ENCODE measurements at places on chromosomes 1 and 21.

DNA sequence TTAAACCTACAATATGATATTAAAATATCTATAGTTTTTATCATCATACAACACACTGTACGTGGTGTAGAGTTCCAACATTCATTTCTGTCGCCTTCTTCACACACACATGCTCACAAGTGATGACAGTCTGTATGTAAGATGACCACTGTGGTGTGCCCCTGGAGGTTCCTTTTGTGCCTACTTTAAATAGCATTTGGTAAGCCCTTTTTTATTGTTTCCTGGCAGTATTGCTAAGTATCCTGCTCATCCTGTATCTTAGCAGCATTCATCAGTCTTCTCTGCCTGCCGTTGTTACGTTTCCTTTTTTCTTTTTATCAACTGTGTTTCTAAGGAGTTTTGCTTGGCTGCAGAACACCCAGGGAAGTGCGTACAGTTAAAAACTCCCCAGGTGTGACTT, 231.4 kb downstream of the CHRM3 start:
- no peak for DNase-seq

GRCh38 chr1:156553860-156554485, 18.4 kb downstream of the IQGAP3 start:
- DNase-seq, result no peak

DNA sequence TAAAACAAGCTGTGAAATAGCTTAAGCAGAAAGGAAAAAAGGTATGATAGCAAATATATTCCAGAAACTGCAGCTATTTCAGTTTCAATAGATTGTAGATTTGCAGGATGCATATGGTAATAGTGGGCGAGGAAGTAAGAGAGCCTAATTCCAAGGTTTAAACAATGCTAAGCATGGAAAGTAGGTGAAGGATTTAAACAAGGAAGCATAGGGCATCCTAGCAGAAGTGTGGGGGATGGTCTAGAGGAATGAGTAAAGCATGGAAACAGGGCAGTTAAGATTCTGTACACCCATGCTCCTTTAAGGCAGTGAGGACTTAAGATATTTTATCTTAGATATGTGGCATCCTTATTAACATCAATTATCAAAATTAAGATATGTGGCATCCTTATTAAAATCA, 2.6 kb downstream of the IVNS1ABP start:
- DNase-seq, result no peak

- DNase-seq, result no peak
Observed at GRCh38 chr1:2972879-2973575, 48.2 kb upstream of the ACTRT2 start.

GRCh38 chr1:206921772-206922265, at the start of gene FCMR:
Gene FCMR, minus strand, starts transcription at chr1:206921941. Its CDS starts 87 bp downstream, at chr1:206921854.
- DNase-seq, result no peak

GRCh38 chr1:204130981-204131892, 20.6 kb downstream of the ETNK2 start:
- DNase-seq, result no peak

DNA sequence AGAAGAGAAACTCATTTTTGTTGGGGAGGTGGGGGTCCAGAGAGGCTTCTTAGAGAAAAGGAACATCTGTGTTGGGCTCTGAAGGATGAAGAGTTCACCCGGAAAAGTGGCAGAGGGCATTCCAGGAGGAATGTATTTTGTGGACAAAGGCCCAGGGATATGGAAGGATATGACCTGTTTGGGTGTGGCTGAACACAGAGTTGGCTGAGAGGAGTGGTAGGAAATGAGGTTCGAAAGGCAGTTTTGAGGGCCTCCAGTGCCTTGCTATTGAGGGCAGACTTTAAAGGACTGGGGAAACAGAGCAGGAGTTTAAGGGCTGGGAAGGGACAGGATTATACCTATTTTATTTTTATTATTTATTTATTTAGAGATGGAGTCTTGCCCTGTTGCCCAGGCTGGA, 27.3 kb upstream of the WASF2 start:
- no peak for DNase-seq

DNA sequence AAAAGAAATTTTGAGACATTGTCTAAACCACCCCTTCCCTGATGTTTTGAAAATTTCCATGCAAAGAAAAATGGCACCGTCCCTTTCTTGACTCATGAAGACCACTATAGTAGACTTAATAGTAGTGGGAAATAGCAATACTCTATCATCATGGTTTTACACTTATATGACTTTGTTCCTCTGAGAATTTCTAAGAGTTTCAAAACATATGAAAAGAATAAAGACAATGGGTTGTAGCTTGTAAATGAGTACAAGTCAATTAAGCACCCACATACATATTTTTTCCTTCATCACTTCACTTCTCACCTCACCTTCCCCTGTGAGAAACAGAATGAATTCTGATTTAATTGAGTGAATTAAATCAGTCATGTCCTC, 151.7 kb downstream of the LYPLAL1 start:
- no peak for DNase-seq

GRCh38 chr1:229596925-229597699, 28.8 kb downstream of the TAF5L start:
- no peak for DNase-seq

- no peak for DNase-seq
Observed at GRCh38 chr1:213136190-213136917, 85.3 kb downstream of the RPS6KC1 start.

GRCh38 chr1:162398999-162399580, 12.8 kb downstream of the SH2D1B start:
- no peak for DNase-seq

- DNase-seq, result no peak
Observed at GRCh38 chr1:232282498-232282897, 347.4 kb downstream of the SIPA1L2 start.

DNA sequence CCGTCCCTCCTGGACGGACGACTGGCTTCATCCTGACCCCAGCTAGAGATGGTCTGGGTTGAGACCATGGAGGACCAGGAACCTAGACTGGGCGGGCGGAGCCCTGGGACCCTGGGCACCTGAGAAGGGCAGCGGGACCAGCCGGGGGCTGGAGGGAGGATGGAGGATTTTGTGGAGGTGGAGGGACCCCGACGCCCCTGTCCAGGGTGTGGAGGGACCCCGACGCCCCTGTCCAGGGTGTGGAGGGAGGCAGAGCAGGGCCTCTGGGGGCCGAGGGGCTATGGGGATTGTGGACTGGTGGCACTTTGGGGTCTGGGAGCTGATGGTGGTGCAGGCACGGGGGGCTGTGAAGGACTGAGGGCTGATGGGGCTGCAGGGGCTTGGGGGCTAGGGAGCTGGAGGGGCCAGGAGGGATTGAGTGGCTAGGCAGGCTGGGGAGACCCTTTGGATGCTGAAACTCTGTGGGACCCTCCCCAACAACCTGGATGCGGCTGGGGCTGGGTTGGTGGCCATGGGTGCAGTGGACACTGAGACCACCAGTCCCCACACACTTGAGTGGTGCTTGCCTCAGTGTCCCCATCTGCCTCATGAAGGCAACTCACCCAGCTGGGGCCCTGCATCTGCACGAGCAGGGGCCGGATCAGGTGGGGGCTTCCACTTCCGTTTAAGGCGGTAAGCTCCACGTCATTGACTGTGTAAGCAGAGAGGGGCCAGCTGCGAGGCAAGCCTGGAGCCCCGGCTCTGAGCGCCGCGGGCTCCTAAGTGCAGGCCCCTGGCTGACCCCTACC, 7.4 kb downstream of the GJC2 start:
- no peak for DNase-seq

DNA sequence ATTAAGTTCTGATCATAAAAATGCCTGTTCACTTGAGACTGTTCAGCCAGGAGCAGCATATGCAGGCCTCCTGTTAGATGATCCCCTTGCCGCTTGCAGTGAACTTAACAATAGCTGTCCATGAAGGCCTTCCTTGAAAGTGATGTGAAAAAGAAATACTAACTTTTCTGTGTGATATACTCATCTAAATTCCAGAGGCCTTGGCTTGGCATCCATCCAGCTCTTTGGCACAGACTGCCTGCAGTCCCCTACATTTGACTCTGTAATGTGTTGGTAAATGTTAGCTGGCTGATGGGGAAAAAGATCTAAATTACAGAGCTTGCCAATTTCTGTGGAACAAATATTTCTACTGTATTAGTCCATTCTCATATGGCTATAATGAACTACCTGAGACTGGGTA, 73.7 kb downstream of the KCNK2 start:
- no peak for DNase-seq

DNA sequence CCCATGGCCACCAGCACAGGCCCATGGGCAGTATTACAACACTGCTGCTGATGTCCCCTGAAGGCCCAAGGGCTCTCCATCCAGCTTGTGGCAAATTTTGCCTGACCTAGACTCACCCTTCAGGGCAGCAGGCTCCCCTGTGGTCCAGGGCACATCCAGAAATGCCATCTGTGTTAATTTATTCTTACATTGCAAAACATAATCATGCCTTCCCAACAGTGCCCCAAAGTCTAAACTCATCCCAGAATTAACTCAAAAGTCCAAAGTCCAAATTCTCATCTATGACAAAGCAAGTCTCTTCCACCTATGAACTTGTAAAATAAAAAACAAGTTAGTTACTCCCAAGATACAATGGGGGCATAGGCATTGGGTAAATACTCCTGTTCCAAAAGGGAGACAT, 13.3 kb downstream of the VN1R5 start:
- no peak for DNase-seq

GRCh38 chr1:112061901-112062320, 72.4 kb upstream of the KCND3 start:
- no peak for DNase-seq

DNA sequence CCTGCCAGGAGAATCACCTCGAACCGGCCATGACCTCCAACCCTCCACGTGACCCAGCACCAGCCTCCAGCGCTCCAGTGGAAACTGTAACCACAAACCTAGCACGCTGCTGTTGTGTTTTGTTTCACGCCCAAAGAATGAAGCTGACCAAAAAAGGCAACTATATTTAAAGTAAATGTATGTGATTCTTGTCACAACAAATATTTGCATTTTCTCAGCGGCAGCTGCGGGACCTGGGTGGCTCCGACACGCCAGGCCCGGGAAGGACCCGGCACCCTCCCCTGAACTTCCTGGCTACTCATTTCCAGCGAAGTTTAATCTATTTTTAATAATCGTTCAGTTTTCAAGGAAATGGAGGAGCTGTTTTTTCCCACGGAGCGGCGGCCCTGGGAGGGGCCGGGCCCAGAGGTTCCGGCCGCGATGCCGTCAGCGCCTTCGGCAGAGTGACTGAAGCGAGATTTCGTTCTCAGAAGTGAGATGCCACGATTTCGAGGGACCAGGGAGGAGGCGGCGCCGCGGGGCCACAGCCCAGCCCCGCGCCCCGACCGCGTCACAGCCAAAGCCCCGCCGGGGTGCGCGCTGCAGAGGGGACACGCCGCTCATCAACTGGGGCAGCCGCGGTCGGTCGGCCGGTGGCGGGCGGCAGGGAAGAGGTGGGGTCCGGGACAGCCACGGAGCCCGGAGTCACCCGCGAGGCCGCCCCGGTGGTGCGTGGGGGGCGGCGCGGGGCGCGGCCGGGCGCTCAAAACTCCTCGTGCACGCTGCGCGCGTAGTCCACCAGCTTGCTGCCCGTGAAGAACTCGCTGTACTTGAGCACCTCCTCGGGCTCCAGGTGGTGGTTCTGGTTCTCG, 3.0 kb upstream of the TNFRSF4 start:
- no peak for DNase-seq

DNA sequence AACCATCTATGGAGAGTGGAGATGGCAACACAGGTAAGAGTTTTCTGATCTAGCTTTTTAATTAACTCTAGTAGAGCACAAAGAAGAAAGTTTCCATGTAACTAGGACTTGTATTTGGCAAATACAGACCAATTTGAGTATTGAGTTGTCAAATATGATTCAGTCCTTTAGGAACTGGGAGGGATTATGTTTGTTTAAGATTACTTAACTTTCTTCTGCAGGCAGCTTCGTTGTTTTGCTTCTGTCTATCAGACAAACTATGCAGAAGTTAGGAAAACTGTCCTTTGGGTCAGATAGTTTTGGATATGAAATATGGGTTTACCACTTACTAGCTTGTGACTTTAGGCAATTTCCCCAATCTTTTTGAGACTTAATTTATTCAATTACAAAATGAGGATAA, 111.8 kb downstream of the POU2F1 start:
- DNase-seq, result no peak

DNA sequence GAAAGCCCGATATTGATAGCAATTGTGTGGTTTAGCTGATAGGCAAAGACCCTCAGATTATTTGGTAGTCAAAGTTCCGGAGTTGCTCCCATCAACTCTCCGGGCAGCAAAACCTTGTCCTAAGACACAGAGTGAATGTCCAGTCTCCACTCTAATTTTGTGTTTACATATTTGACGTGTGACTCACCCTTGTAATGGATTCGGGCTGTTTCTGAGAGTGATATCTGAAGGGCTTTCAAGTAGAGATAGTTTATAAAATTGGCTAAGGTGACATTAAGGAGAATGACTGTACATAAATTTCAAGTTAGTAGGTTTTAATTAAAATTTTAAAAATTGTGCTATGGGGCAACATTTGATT, 154.2 kb downstream of the CNIH3 start:
- no peak for DNase-seq

DNA sequence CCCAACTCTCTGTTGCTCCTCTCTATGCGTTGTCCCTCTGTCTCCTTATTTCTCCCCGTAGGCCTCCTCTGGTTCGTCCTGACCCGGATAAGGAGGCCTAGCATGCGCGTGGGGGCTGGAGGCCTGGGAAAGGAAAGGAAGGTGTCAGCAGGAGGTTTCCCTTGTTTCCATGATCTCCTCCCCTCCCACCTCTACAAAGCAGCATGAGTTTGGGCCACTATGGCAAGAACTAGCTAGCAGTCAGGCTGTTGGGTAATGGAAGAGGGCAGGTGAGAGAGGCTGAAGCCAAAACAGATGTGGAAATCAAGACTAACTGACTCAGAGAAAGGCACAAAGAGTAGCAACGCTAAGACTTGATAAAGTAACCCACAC, 687 bp upstream of the SEMA6C start:
- DNase-seq, result no peak

GRCh38 chr1:11967028-11967547, 13.2 kb upstream of the MFN2 start:
- DNase-seq, result no peak

- DNase-seq, result peak; percentile 91
Observed at GRCh38 chr1:16440470-16441281, at the start of gene NECAP2. Gene NECAP2, plus strand, starts transcription at chr1:16440724. Its CDS starts 38 bp downstream, at chr1:16440762.

DNA sequence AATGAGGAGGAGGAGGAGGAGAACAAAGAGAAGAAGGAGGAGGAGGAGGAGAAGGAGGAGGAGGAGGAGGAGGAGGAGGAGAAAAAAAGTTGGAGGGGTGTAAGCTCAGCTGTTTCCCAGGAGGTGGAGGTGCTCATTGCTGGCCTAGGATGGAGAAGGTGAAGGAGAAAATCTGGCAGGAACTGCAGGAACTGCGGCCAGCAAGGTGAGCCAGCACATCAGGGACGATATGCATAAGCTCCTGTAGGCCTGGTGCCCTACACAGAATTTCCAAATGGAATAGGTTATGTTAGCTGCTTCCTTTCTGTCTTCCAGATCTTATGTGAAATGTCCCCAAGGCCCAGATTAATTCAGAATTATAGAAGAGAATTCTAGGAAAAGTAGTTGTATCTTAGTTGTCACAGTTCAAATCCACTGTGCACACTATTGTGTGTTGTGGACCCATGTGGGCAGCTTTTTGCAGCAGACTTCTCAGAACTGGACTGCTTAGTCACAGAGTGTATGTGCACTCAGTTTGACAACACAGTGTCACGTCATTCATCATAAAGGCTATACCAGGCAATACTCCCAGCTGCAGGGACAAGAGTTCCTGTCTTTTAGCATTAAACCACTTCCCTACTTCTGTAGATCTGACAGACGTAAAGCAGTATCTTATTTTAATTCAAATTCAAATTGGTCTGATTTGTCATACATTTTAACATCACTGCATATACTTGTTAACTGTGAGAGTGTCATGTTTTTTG, 303.7 kb downstream of the HLX start:
- no peak for DNase-seq
